Body of pancreas (tissue), 4 donors: ENCODE measurements at places on chromosomes 16 and 17. TPM values are rescaled to one million over a fixed set of nuclear protein-coding genes. Genes with fewer than 3 reads are reported as not detected.

GRCh38 chr17:6160911-6161855 is 91.0 kb downstream of the WSCD1 start:
- DNase-seq: no peak

Gene RND2
- 0.33 TPM for total RNA-seq

- no peak for DNase-seq
Observed at GRCh38 chr17:55237841-55238178, 26.9 kb upstream of the HLF start.

Gene SLC38A7
- 7.3 TPM for total RNA-seq

Gene CALB2
- total RNA-seq: 3.1 TPM

Gene CACNG3
- not detected for total RNA-seq

DNA sequence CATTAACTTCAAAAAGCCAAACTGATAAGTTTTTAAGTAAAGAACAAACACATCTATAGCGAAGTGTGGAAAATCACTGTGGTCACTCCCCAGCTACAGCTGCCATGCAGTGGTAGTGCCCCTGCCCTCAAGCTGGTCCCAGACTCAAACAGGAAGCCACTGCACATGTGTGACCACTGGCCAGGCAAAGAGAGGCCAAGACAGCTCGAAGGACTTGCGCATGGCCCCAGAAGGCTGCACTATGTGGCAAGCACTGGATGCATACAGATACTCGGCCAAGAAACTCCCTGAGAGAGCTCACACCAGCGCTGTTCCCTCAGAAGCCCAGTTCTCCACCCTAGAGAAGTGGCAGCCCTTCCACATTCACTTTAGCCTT is 82.4 kb downstream of the ANKRD11 start:
- DNase-seq: peak; percentile 32

Gene NPIPA3
- not detected for total RNA-seq

Gene MMP28
- 8.3 TPM for total RNA-seq

DNA sequence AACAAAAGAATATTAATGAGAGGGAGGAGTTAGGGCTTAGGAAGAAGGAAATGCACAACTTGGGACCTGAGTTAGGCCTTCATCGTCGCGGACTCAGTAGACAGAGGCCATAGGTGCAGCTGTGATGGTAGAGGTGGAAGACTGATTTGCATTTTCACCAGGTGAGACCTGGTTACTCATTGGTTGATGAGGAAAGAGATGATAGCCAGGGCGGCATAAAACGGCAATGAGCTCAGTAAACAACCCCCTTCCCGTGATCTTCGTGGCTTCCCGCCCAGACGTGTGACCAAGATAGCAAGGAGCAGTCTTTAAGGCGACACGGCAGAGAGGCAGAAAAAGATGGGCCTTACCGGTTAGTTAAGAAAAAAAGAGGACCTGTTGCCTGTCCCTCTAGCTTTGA is at the start of gene TMC5:
TSS of gene TMC5 (plus strand) at position 244 of the 400 bp plus-strand sequence. CDS start 22,156 bp downstream, outside the sequence.
- DNase-seq: no peak

GRCh38 chr16:21226749-21227148 is 6.8 kb upstream of the ANKS4B start:
- DNase-seq: no peak

Gene FBRS
- total RNA-seq: 20.8 TPM

- DNase-seq: no peak
Observed at GRCh38 chr17:63823659-63824331, 3.4 kb upstream of the PSMC5 start.

DNA sequence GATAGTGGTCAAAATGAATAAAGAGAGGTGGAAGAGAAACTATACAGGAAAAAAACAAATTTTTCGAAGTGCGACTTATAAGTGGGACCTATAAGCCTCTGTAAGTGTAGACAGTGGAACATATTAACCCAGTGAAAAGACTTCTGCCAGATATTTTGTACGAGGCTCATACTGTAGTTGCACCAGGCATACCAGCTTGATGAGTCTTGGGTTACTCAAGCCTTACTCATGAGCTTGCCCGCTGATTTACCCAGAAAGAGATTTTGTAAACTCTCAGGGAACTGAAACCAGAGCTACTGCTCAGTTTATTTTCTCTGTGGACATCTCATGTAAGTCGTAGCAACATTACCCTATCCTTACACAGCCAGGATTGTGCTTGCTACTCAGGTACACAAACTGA is 708.0 kb upstream of the SOX9 start:
- no peak for DNase-seq

DNA sequence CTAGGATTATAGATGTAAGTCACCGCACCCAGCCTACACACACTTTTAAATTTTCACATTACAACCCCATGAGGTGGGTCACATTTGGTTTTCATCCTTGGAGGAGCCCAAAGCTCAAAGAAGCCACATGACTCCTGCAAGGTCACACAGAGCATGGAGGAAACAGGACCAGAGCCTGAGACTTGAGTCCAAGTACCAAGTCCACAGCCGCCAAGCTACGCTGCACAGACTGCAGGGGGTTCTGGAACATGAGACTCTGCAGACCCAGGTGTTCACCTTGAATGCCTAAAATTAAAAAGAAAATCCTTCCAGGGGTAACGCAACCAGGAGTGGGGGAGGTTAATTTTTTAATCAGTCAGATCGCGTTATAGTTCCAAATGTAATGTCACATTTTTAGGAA is 150.2 kb downstream of the ZFHX3 start:
- DNase-seq: no peak

Gene C16orf95
- 1.3 TPM for total RNA-seq

Gene C17orf113
- total RNA-seq: 4.4 TPM

DNA sequence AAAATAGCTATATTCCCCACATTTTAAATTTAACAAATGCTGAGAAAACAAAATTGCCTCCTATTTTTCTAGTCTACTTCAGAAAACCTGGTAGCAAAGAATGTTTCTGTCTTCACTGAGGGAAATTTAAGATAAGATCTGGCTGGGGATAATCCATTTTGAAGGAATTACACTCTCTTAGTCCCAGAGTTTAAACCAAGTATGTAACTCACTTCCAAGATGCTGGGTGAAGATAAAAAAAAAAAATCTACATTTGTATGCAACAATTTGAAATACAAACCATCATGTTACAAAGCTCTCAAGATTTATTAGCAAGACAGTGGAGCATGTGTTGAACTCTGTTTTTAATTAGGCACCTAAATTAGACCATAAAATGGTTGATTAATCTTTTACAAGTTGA is 5.7 kb downstream of the HS3ST3B1 start:
- DNase-seq: no peak

- no peak for DNase-seq
Observed at GRCh38 chr16:53129281-53130158, 74.7 kb downstream of the CHD9 start.

DNA sequence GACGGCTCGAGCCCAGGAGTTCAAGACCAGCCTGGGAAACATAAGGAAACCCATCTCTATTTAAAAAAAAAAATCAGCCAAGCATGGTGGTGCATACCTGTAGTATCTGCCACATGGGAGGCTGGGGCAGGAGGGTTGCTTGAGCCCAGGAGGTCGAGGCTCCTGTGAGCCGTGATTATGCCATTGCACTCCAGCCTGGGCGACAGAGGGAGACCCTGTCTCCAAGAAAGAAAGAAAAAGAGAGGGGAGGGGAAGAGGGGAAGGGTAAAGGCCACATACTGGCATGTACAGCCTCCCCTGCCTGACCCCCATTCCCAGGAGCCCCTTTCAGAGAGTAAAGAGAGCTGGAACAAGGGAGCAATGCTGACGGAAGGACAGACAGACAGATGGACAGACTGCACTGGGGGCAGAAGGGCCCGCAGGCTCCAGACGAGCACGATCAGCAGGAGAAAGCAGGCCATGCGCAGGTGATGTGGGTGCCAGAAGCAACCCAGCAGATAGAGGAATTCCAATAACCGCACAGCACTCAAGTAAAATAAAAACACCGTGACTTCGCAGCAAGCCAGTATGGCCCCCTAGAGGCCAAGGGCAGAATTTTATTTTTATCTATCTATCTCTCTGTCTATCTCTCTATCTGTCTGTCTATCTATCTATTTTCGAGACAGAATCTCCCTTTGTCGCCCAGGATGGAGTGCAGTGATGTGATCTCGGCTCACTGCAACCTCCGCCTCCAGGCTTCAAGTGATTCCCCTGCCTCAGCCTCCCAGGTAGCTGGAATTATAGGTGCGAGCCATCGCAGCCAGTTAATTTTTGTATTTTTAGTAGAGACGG is 27.1 kb upstream of the SNN start:
- peak; percentile 39 for DNase-seq

- no peak for DNase-seq
Observed at GRCh38 chr17:9929871-9930270, 24.8 kb upstream of the RCVRN start.

Gene COG7
- 43.5 TPM for total RNA-seq

DNA sequence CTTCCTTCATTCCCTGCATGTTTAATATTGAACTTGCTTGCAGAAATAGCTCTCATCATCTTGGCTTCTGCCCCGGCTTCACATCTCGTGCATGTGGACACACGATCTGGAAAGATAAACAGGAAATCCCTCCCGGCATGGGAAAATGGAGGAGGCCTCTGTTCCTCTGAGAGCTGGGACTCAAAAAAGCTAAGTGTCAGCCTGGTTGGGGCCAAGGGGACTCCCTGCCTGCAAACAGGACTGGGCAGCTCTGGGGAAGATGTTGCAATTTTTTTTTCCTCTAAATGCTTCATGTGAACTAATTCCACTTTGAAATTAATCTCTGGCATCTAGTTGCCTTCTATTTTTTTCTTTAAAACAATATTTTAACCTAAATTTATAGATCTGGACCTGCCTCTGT is 24.8 kb downstream of the ITPRIPL2 start:
- no peak for DNase-seq

GRCh38 chr17:31596382-31597323 is 205.2 kb downstream of the RAB11FIP4 start:
- DNase-seq: peak; percentile 38

Gene OTOA
- 0.26 TPM for total RNA-seq

Gene CRYBA1
- not detected for total RNA-seq

GRCh38 chr16:87043231-87044031 is 273.8 kb downstream of the C16orf95 start:
- DNase-seq: peak; percentile 35

Gene ZPBP2
- total RNA-seq: not detected

Gene ITGAD
- not detected for total RNA-seq

Gene KRTAP3-1
- total RNA-seq: not detected

Gene CHST5
- not detected for total RNA-seq

- no peak for DNase-seq
Observed at GRCh38 chr17:67577429-67578141, 140.2 kb upstream of the NOL11 start.

DNA sequence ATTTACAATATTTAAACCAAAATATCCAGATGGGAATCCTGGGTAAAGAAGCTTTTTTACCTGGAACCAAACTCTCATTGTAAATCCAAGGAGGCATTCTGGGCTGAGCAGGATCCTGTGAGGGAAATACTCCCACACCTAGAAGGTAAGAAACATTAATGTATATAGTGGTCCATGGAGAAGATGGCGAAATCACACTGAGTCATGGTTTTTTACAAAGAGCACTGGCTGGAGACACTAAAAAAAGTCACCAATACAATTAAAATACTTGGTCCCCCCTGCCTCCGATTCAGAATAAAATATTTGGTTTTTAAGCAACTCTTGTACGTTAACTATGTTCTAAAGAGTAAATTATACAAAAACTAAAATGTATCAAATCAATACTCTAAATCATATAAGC is 32.9 kb downstream of the SYNRG start:
- no peak for DNase-seq

GRCh38 chr17:73066148-73066884 is 26.2 kb downstream of the SLC39A11 start:
- no peak for DNase-seq

GRCh38 chr17:58052945-58053715 is 30.1 kb upstream of the DYNLL2 start:
- no peak for DNase-seq

Gene KIF19
- 3.3 TPM for total RNA-seq

Gene PRR29
- total RNA-seq: 1.6 TPM

DNA sequence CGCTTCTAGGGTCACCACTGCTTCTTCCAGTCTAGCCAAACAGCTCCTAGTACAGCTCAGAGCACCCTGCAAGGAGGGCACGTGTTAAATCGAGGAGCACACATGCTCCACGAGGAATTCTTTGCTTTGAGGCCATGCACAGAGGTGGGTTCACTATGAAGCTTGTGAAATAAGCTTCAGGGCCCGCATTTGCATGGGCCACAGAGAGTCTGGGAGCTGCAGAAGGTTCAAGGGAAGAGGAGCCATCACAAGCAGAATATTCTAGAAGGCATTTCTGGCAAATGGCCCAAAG is 55.3 kb downstream of the MYH13 start:
- no peak for DNase-seq

DNA sequence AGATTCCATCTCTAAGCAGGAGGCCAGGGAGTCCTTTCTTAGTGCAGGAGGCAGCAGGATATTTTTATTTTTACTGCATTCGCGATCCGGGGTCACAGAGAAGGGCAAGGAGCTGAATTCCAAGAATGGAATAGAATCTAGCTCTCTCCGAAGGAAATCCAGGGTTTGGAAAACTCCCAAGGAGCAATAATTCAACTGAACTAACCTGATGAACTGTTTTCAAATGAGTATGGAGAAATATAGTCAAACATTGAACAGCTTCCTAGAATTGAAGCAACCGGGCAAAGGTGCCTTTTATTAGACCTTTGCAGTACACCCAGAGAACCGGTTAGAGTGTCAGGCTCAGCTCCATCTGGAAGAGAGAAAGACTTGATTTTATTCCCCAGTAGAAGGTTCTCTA is 120.7 kb upstream of the MAF start:
- no peak for DNase-seq

Gene GRIN2A
- 21.4 TPM for total RNA-seq

Gene POLR3E
- total RNA-seq: 52.1 TPM

GRCh38 chr17:66829883-66830282 is 5.0 kb upstream of the CACNG5 start:
- DNase-seq: no peak

- no peak for DNase-seq
Observed at GRCh38 chr17:56045872-56046271, 107.4 kb upstream of the ANKFN1 start.

- DNase-seq: peak; percentile 93
Observed at GRCh38 chr17:80008383-80008840, 27.3 kb downstream of the TBC1D16 start.

GRCh38 chr16:50182441-50182840 is 29.3 kb downstream of the TENT4B start:
- DNase-seq: no peak

DNA sequence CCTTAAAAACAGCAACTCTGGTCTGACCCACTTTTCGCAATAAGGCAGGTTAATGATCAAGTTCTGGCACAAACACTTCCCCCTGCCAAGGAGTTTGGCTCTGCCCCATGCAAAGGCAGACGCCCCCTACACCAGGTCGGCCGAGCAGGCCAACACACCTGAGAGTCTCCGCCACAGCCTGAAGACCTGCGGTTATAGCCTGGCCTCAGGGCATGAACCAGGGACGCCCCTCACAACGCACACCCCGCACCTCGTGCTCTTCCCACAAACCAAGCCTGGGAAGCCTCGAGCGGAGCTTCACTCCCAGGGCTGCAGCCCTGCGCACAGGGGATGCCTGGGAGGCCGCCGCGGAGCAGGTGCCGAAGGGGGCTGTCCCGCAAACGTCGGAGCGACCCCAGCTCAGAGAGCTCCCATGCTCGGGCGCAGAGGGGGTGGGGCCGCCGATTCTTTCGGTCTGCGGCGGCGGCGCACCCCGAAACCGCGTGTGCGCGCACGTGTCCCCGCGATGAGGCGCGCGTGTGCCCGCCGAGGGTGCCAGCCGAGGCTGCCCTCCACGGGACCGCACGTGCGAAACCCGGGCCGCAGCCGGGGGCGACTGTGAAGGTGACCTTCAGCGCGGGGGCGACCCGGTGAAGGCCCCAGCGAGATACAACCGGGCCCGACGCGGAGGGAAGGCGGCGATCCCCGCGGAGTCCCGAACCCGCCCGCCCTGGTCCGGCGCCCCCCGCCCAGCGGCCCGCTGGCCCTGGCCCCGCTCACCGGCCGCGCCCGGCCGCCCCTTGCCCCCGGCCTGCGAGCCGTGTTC is 559 bp downstream of the CLUH start:
- DNase-seq: peak; percentile 74

- no peak for DNase-seq
Observed at GRCh38 chr16:85208181-85208580, 95.9 kb upstream of the CIBAR2 start.
